MV-4-11 (cell line): ENCODE measurements at places on chromosomes 5 and 9.

- DNase-seq: no peak
These were observed 48.8 kb downstream of the DBH start for GRCh38 chr9:133684936-133685361.

DNA sequence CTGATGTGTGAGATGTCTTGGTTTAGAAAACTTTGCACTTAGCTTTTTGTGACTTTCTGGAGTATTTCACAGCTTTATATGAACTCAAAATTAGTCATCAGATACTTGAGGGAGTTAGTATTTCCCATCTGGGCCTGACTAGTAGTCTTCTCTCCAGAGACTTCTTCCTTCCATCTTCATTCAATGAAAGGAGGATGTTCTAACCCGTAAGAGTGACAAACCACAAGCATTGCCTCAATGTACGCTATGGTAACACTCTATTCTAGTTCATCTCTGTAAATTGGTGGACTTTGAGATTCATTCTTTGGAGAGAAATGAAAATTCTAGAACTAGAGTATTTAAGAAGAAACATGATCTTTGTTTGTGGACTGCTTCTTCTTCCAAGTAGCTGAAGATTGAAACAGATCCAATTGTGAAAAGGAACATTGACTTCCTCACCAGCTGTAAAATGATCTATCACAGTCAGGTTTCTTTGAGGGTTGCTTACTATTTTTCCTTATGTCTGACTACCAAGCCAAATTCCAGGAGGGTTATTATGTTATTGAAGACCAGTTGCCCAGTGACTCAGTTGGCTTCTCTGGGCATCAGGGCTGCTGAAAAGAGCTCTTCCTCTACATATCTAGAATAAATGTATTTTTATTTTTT is 157.6 kb downstream of the SLC12A2 start:
- no peak for DNase-seq

- no peak for DNase-seq
These were observed 114.6 kb upstream of the LRRTM2 start for GRCh38 chr5:138989720-138990119.

- peak; percentile 54 for DNase-seq
These were observed 9.1 kb upstream of the AK3 start for GRCh38 chr9:4750023-4750673.

DNA sequence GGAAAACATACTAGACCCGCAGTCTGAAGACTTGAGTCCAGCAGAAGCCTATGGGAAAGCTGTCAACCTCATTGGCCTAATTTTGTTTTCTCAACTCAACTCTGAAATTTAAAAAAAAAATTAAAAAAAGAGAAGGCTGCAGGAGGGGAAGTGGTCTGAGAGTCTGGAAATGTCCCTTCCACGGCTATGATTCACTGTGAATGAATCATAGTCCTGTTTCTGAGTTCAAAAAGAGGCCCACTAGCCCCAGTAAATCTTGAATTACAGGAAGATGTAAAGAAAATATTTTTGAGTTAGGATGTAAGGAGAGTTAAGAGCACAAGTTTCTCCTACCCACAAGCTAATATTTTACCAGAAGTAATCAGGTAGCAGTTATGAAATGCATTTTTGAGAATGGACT is 565.5 kb upstream of the DMAC1 start:
- peak; percentile 83 for DNase-seq

DNA sequence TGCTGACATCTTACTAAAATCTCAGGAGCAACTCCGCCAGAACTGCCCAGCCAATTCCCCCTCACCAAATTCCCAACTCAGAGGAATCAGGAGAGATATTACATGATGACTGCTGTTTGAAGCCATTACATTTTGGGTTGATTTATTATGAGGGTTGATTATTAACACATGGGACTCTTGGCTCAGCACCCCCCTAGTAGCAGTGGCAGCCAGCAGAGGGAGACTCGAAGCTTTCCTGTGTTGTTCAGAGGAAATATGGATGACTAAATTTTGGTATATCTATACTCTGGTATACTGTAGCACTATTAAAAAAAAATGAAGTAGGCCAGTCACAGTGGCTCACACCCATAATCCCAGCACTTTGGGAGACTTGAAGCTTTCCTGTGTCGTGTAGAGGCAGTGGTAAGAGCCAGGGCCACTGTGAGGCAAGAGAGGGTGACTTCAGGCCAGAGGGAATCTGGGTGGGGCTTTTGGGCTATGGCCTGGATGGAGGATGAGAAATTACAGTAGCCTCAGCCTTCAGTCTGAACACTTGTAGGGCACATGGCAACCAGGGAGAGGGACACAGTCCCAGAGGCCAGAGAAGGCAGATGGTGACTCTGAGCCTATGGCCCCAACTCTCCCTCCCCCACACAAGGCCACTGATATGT is 111.4 kb downstream of the LHX2 start:
- DNase-seq: no peak

DNA sequence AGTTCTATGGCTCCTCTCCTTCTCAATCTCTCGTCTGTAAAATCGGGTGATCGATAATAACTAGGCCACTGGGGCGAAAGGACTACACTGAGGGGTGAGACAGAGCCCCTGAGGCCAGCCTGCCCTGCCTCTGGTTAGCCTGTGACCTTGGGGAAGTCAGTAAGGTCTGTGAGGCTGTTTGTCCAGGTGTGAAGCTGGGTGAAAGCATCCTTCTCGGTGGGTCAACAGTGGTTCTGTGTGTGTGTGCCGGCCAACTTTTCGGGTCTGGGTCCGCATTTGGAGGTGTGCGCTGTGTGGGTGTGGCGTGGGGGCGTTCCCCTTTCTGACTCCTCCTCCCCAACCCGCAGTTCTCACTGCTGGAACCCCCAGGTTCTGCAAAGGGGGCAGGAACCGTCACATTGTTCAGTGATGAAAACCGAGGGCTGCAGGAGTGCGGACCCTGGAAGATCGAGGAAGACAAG is 5.0 kb upstream of the RNF44 start:
- DNase-seq: peak; percentile 6

- DNase-seq: no peak
These were observed 839.3 kb upstream of the WWC1 start for GRCh38 chr5:167452136-167452535.
